Activated CD4-positive, alpha-beta T cell treated with anti-CD3 and anti-CD28 coated beads, Interleukin-2, amount 50 U/mL, for 1 hour (primary cell): ENCODE measurements at places on chromosomes 2 and 18.

DNA sequence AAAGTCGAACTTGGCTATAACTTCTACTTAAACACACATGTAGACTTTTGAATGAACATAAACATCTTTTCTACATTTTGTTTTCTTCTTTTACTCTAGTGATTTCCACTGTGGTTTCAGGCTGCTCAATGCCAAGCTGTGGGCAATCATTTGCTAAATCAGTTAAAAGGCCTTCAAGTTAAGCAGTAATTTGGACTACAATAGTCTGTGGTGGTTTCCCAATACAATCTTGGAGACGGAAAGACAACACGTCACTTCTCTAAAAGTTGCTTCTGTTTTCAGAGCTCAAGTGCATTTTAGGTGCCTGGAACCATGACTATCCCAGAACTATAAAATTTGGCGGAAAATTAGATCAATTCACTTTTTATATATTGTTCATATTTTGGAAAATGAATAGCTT is 69.4 kb downstream of the TXNL1 start:
- DNase-seq, result no peak

GRCh38 chr2:183068561-183068960 is 10.0 kb upstream of the DUSP19 start:
- DNase-seq, result no peak

DNA sequence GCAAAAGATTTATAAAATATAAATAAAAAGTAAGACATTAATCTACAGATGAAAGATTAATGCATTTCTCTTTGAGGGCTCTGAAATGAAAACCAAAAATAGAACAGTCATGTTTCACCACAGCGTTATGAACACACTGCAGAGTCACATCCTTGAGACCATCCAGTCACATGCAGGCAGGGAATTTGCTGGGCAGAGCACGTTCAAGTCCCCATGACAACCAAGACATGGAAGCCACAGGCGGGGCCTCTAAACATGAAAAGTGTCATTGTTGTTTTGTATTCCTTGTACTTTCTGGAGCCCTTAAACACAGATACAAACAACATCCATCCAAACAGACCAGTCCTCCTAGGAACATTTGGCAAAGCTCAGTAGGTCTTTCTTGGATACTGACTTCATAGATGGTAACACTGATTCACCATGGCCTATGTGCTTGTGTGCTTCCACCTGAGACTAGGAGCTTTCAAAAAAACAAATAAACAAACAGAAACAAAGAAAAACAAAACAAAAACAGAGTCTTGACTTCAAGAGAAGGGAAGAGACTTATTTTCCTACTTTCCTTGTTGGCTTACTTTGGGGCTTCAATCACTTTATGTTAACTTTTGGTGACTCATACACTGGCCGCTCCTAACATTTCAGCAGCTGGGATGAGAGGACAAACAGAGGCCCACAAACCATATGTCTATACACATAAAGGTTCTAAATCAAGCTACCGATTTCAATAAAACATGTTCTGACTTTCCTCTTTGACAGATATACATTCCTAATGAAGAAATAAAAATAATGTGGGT is 99.5 kb upstream of the CCDC85A start:
- no peak for DNase-seq

- DNase-seq, result no peak
Observed at GRCh38 chr2:239149501-239149900, 251.3 kb downstream of the HDAC4 start.

- DNase-seq, result no peak
Observed at GRCh38 chr2:159275111-159275510, 11.4 kb downstream of the WDSUB1 start.
